ENCODE measurements at places on chromosomes 5 and 9.
A peak's percentile ranks its signal among the peaks of the same experiment; 100 is the strongest.

DNA sequence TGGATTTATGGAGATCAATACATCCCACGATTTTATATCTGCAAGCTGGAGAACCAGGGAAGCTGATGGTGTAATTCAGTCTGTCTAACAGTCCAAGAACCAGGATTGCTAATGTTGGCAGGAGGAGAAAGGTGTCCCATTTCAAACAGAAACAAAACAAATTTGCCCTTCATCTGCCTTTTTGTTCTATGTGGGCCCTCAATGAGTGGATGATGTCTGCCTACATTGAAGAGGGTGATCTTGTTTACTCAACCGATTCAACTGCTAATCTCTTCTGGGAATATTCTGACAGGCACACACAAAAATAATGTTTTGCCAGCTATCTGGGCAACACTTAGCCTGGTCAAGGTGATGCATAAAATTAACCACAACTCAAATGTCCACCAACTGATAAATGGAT, 65.1 kb upstream of the IL33 start:
- DNase-seq = no peak

GRCh38 chr5:98779264-98779877, 5.9 kb downstream of the RGMB start:
- no peak for DNase-seq

- no peak for DNase-seq
Observed at GRCh38 chr5:179051784-179052183, 8.4 kb upstream of the ZNF354C start.

DNA sequence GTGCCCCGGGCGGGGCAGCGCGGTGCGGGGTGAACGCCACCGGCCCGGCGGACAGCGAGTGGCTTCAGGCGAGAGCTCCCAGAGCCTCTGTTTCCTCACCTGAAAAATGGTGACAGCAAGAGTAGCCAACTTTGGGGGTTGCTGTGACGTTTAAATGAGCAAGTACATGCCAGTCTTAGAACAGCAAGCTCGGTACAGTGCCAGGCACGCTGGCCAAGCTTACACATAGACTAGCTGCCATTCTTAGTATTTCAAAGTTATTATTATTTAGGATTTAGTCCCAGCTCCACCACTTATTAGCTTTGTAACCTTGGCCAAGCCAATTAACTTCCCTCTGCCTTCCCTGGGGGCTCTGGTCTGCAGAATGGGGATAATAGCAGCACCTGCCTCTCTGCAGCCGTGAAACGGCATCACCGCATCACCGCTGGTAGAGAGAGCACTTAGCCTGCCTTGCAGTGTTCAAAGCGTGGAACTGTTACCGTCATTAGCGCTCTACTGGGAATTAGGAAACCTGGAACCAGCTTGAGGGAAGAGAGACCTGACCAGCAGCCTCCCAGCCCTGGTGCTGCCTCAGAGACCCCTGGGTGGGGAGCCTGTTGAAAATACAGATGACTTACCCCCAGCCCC, at the start of gene C9orf50:
TSS of gene C9orf50 (minus strand) at position 433 of the 627 bp plus-strand sequence. CDS start 527 bp downstream, outside the sequence.
- no peak for DNase-seq

GRCh38 chr9:131645078-131645776, 94.6 kb downstream of the RAPGEF1 start:
- DNase-seq = peak; percentile 77

DNA sequence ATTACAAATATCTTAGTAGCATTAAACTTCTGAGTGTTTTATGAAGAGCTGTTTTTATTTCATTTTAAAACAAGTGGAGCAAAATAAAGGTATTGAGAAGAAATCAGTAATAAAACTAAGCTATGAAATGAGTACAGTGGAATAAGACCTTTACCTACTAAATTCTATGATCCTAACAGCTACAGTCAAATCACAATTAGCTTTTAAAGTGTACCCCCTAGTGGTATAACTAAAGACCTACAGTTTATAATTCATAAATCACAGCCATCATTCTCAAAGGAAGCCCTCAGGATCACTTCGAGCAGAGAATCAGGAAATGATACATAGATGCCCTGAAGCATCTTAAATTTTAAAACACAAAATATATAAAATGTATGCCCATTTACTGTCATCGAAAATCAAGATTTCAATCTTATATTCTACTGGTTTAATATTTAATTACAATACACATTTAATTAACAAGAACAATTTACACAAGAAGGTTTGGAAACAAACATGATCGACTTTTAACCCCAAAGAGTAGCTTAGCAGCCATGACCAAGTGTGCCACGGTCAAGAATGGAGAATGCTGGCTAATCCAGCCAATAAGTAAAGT, 12.3 kb downstream of the CCNH start:
- peak; percentile 58 for DNase-seq

DNA sequence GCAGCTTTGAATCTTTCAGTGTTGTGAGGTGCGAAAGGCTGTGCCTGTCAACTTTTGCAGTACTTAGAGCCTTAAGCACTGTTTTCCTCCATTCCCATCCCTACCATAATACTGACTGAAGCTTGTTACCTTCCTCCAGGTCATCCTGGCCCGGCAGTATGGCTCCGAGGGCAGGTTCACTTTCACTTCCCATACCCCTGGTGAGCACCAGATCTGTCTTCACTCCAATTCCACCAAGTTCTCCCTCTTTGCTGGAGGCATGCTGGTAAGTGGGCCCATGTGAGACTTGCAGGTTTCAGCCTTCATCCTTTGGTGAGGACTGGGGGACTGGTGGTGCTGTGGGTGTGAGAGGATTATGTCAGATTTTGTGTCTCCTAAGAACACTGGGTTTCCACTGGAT, 1.5 kb downstream of the TMED9 start:
- DNase-seq = no peak

DNA sequence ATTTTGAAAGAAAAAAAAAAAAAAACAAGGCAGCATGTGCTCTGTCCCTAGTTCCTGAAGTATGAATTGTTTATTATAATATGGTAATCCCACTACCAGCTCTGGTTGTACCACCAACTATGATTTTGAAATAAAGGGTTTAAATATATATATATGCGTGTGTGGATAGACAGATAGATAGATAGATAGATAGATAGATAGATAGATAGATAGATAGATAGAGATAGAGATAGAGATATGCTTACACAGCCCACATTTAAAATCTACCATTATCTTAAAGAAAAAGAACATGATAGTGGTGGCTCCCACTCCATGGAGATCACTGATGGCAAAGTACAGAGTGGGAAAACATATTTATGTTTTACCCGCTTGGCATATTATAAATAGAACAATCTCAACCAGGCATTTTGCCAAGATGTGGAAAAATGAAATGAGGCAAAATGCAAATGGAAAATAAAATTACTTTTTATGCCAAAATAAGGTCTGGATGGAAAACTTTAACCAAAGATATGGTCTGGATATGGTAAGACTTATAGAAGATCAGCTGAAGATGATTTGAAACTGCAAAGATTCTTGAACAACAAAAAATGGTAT, 170.0 kb downstream of the ARL15 start:
- no peak for DNase-seq

DNA sequence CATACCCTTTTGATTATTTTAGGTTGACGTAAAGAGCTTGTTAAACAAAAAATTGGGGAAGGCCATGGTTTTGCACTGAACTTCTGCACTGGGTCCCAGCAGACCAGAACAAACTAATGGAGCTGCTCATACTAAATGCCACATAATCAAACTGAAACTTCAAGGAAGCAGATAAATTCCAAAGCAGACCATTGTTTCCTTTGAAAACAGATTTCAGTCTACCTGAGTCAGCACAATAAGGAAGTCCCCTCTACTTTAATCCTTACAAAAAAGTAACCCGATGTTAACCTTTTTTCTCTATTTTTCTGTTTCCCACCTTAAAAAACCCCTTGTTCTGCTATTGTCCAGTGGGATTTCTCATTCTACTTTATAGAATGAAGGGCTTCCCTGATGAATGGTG, 39.2 kb downstream of the WDR36 start:
- no peak for DNase-seq

DNA sequence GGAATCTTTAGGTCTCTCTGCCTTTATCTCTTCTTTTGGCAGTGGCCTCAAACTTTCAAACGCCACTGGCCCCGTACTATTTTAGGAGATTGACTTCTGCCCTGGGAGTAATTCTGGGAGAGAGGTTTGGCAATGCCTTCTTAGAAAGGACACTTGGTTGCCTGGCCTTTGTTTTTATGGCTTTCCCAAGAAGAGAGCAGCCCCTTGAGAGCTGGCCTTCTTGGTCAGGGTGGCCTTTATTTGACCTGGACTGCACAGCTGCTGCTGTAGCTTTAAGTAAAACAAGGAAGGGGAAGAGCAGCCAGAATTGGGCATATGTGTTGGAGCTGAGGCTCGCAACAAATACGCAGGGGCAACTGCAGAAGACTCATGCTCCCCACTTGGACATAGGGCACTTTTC, 60.8 kb downstream of the PTPN3 start:
- no peak for DNase-seq

- DNase-seq = peak; percentile 84
Observed at GRCh38 chr9:88197016-88197415, 58.7 kb upstream of the SPATA31C2 start.

GRCh38 chr5:7876867-7877266, 7.9 kb downstream of the MTRR start:
- peak; percentile 58 for DNase-seq

- DNase-seq = no peak
Observed at GRCh38 chr5:152007653-152008335, 83.1 kb upstream of the GLRA1 start.

GRCh38 chr5:89847743-89848142, 561.8 kb downstream of the CETN3 start:
- no peak for DNase-seq

DNA sequence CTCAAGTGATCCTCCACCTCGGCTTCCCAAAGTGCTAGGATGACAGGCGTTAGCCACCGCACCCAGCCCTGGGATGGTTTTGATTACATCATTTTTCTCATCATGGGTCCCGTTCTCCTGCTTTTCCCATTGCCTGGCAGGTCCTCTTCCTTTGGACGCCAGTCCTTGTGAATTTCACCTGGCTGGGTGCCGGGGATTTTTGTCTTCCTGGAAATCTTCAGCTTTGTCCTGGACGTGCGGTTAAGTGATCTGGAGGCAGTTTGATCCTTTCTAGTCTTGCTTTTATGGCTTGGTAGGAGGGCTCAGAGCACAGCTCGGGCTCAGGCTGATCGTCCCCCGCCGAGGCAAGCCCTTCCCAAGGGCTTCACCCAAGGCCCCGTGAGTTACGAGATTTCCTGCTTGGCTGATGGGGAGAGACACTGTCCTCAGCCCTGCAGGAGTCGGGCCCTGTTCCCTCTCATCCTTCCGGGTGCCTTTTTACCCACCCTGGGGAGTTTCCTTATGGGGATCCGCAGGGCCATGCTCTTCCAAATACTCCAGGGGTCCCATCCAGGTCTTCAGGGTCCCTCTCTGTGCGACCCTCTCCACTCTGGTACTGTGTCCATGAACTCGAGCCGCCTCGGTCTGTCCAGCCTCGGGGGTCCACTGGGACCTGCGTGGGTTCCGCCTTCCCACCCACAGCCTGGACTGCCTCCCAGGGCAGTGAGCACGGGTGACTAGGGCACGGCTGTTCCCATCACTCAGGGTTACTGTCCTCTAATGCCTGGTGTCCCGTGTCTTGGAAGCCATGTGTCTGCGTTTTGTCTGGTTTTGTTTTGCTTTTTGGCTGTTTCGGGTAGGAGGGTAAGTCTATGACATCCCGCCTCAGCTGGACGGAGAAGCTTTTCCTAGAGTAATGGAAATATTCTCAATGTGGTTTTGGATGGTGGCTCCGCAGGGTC, 22.3 kb upstream of the EGFL7 start:
- no peak for DNase-seq
